Activated CD4-positive, alpha-beta T cell treated with anti-CD3 and anti-CD28 coated beads for 36 hours (primary cell): ENCODE measurements at places on chromosomes 13 and 19.
A peak's percentile ranks its signal among the peaks of the same experiment; 100 is the strongest.

- no peak for DNase-seq
- H3K4me3 ChIP-seq: no peak overlapping the region
- no peaks in the 10 kb centered on the region for H3K4me1 ChIP-seq
- no peaks in the 10 kb centered on the region for H3K27me3 ChIP-seq
- no peaks in the 10 kb centered on the region for H3K36me3 ChIP-seq
- no peak overlapping the region for H3K27ac ChIP-seq
Observed at GRCh38 chr13:71702253-71702652, 164.8 kb downstream of the DACH1 start.

- H3K4me3 ChIP-seq: peak overlapping the region; percentile 94
- H3K27ac ChIP-seq: peak overlapping the region; percentile 95
- H3K27me3 ChIP-seq: no peaks in the 10 kb centered on the region
- DNase-seq: no peak
- peaks cover 48% of the 10 kb centered on the region for H3K36me3 ChIP-seq
Observed at GRCh38 chr19:13838435-13839129, 38.4 kb upstream of the NANOS3 start.

GRCh38 chr19:12574036-12574435 lies 22.8 kb upstream of the ZNF564 start:
- H3K4me3 ChIP-seq: no peak overlapping the region
- no peak overlapping the region for H3K27ac ChIP-seq
- H3K27me3 ChIP-seq: no peaks in the 10 kb centered on the region
- no peak for DNase-seq

DNA sequence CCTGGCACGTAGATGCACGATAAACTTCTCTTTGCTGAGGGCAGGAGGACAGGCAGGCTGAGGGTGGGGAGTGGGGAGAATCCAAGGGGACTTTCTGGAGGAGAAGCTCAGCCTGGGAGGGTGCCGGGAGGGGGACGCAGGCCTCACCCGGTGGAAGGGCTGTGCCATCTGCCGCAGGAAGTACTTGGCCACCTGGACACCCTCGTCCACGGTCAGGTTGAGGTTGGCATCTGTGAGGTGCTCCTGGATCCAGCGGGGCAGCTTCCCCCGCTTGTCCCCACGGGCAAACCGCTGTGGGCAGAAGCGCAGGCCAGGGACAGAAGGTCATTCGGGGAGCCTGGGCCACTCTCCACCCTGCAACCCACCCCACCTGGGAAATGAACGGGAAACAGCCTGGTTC lies 11.5 kb downstream of the KLC3 start:
- DNase-seq: no peak
- peaks cover 12% of the 10 kb centered on the region for H3K36me3 ChIP-seq
- no peaks in the 10 kb centered on the region for H3K4me1 ChIP-seq
- H3K27ac ChIP-seq: no peak overlapping the region

DNA sequence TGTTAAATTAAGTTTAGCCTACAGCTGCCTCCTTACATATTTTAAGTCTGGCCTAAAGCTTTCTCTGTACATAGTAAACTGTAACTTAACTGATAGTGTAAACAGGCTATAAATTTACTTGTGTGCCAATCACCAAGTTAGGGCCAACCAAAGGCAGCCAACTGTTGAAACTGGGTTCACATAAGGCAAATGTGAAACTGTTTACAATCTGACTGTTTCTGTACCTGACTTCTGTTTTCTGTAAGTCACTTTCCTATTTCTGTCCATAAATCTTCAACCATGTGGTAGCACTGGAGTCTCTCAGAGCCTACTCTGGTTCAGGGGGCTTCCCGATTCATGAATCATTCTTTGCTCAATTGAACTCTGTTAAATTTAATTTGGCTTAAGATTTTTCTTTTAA lies 103.1 kb downstream of the RAP2A start:
- no peak for DNase-seq
- no peak overlapping the region for H3K27ac ChIP-seq
- H3K36me3 ChIP-seq: no peaks in the 10 kb centered on the region
- H3K4me1 ChIP-seq: peaks cover 7% of the 10 kb centered on the region

GRCh38 chr19:37977992-37978391 lies 71.0 kb downstream of the SIPA1L3 start:
- H3K36me3 ChIP-seq: no peaks in the 10 kb centered on the region
- no peaks in the 10 kb centered on the region for H3K4me1 ChIP-seq
- no peaks in the 10 kb centered on the region for H3K27me3 ChIP-seq
- no peak overlapping the region for H3K4me3 ChIP-seq
- no peak overlapping the region for H3K27ac ChIP-seq

DNA sequence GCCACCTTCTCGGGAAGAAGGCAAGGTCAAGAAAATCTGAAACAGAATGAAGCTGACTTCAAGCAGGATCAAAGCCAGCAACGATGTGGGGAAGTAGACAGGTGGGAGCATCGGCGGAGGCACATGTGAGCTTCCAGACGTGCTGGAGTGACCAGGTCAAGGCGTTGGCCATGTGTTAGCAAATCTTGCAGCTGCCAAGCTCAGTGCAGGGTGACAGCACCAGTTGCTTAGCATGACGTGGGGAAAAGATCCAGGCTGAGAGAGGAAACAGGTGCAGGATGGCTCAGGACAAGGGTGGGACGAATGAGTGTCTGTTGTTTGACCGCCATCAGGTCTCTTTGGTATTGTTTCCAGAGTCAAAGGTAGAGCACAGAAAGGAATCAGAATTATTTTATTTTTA lies 92.3 kb downstream of the TNFSF13B start:
- no peak for DNase-seq

DNA sequence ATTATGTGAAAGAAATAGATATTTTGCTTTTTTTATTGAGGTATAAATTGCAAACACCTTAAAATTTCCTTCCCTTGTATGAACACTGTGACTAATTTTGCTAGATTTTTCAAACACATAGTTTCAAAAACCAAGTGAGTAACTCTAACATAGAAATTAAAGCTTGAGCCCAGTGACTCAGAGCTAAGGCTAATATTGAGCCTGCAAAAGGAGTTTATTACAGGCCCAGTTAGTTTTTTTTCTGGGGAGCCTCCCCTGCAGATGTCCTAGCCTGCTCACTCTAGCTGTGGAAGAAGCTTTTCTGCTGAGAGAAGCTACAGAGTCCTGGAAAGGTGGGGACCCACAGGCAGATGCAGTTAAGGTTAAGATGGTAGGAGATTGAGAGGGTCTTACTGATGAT lies 3.4 kb downstream of the ZNF430 start:
- no peak for DNase-seq
- H3K27me3 ChIP-seq: no peaks in the 10 kb centered on the region
- peak overlapping the region; percentile 78 for H3K27ac ChIP-seq
- H3K4me3 ChIP-seq: peak overlapping the region; percentile 96
- H3K36me3 ChIP-seq: peaks cover 72% of the 10 kb centered on the region
- peaks cover 71% of the 10 kb centered on the region for H3K4me1 ChIP-seq
